Activated T-cell treated with anti-CD3 and anti-CD28 coated beads for 24 hours (primary cell): ENCODE measurements at places on chromosomes 1 and 21.

DNA sequence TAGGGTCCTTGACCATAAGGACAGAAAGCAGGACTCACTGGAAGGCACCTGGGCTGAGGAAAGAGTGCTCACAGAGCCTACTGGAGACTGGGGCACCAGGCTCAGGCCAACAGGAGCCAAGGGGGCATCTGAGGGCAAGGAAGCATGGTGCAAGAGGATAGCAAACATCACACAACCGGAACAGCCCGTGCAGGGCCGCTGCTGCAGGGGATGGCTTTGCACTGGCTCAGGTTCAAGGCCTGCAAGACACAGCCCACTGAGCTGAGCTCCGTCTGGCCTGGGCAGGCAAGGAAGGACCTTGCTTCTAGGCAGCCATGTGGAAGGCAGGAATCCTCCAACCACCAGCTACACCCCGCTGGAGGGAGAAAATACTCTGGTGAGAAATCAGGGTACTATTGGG is 59.8 kb upstream of the KIF26B start:
- DNase-seq: no peak

- no peak for DNase-seq
Measured at GRCh38 chr1:68204977-68205630, 27.2 kb downstream of the WLS start.

GRCh38 chr1:226725897-226726267 is 13.2 kb downstream of the ITPKB start:
- no peak for DNase-seq

DNA sequence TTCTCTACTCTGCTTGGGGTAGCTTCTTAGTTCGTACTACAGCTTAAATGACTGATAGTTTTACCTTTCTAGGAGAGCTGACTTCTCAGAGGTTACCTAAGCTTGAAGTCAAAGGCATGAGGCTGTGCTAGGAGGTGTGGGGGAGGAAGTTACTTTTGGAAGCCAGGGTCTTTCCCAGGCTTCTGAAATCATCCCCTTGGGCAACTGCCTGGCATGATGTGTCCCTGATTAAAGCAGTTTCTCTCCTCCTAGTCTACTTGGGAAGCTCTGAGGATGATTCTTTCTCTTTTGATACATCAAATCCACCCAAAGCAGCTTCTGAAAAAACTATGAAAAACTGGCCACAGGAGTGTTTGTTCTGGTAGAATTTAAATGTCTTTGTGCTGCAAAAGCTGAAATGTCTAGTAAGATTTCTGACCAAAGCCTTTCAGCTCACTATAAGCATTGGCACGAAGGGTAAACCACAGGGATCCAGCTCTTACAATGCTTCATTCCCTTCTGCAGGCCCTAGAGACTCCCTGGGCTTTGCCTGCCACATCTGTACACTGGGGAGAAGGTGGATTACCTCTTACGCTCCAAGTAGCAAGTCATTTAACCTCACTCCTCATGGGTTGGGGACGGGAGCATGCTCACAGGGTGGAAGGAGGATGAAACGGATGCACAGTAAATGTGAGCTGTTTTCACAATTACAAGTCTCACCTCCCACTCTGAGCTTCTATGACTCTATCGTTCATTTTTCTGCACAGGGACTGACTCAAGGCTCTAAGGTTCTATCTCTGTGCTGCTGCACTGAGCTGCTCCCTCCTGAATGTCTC is 59.6 kb downstream of the RUNX1 start:
- DNase-seq: peak; percentile 59

DNA sequence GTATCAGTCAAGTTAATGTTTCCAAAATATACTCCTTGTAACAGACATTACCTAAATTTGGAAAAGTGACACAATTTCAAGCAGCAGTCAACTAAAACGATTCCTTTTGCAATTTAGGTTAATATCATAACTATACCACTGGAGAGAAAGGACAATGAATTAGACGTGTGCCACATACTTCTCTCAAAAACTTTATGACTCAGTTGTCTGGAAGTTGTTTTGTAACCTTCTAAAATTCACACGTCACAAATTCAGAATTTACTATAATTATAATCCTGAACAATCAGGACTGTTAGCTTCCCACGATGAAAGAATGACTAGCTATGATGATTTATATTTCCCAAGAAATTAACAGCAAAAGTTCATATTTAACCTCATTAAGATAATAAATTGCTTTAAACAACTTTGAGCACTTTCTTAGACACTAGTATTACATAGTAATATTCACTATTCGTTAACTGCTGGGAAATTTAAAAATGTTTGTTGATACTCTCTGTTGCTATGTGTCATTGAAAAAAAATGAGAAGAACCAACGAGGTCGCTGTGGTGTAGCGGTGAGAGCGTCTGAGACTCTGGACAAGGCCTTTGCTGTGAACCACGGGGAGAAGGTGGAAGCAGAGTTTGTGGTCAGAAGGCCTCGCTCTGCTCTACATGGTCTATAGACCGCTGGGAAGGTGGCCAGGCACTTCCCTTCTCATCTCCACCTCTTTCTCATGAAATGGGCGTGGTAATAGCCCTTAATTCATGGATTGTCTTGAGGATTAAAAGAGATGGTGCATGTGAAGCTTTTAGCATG is 27.9 kb upstream of the BATF3 start:
- no peak for DNase-seq

DNA sequence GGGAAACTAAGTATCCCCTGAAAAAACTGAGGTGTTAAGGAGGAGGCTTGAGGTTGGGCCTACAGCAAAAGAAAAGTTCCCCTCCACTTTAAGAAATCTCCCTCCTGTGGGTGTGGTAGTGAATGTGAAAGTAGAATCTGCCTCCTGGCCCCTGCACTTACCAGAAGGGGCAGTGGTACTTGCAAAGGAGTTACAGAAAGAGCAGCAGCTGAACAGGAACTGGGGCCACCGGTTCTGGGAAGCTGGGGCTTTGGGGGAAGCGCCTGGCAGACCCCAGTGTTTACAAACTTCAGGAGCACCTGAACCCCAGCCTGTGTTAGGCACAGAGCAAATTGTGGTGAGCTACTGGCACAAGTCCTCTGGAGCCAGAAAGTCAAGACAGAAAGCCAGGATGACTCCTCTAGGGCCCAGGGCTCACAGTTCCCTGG is 250.2 kb upstream of the FGGY start:
- peak; percentile 11 for DNase-seq

- DNase-seq: no peak
Measured at GRCh38 chr21:17269760-17270159, 243.1 kb upstream of the CXADR start.

- no peak for DNase-seq
Measured at GRCh38 chr21:34892209-34892608, 156.9 kb downstream of the RUNX1 start.

GRCh38 chr1:184163674-184164465 is 112.3 kb downstream of the TSEN15 start:
- no peak for DNase-seq

DNA sequence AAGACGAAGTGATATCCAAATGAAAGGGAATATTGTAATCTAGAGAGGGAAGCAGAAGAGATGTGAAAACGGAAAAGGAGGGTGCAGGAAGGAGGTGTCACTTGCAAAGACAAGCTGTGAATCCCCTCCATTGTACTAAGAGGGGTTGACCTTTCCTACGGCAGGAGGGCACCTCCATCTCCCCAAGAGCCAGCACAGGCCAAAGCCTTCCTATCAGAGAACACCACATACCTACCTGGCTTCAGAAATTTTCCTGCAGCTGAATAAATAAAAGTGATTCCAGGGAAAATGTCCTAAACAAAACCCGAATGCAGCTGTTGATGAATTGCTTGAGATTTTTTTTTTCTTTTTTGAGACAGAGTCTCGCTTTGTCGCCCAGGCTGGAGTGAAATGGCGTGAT is 14.3 kb downstream of the KANK4 start:
- no peak for DNase-seq
